ENCODE measurements at places on chromosomes 5 and 9. TPM values are rescaled to one million over a fixed set of nuclear protein-coding genes. Genes with fewer than 3 reads are reported as not detected.

DNA sequence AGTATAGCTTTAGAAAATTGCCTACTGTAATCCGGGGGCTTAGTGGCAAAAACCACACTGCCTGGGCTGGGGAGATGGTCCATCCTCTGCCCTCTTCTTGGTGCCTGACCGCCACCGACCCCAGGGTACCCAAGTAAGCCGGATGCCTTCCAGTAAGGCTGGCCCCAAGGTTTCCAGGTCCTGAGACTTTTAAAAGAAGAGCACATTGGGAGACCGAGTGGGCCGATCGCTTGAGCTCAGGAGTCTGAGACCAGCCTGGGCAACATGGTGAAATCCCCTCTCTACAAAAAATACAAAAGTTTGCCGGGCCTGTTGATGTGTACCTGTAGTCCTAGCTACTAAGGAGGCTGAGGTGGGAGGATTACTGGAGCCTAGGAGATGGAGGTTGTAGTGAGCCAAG is 406.7 kb upstream of the IRX4 start:
- DNase-seq: no peak

GRCh38 chr5:80308526-80308925 is 11.3 kb upstream of the SPZ1 start:
- no peak for DNase-seq

DNA sequence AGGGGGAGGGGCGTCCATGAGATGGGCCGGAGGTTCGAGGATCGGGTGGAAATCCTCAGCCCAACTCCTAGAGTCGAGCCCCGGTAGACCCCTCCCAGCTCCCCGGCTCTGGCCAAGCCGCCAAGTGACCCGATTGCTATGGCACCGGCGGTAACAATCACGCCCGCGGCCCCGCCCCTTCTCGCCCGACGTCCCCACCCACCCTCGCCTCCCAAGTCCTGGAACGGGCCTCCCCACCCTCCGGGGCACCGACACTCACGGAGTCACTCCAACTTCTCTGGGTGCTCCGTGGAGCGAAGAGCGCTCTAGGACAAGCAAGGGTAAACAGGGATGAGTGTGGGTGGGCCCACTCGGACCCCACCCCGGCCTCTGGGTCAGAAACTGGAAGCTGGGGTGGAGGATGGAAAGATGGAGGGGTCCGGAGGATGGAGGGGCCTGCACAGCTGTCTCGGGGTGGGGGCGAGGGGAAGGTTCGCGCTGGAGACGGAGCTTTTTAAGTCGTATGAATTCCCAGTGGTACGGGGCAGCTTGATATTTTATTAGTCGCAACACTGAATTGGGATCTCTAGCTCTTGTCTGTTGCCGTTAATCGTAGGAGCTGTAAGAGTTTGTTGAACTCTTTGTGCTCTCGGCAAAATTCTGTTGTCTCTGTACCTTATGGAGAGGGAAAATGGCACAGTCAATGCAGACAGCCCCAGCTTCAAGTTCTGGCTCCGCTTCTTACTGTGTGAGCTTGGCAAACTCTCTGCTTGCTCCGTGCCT is at the start of gene SPACA9:
SPACA9 (plus strand) TSS at position 204 of the 762 bp plus-strand sequence. CDS start 5,050 bp downstream, outside the sequence.
- DNase-seq: peak; percentile 82

DNA sequence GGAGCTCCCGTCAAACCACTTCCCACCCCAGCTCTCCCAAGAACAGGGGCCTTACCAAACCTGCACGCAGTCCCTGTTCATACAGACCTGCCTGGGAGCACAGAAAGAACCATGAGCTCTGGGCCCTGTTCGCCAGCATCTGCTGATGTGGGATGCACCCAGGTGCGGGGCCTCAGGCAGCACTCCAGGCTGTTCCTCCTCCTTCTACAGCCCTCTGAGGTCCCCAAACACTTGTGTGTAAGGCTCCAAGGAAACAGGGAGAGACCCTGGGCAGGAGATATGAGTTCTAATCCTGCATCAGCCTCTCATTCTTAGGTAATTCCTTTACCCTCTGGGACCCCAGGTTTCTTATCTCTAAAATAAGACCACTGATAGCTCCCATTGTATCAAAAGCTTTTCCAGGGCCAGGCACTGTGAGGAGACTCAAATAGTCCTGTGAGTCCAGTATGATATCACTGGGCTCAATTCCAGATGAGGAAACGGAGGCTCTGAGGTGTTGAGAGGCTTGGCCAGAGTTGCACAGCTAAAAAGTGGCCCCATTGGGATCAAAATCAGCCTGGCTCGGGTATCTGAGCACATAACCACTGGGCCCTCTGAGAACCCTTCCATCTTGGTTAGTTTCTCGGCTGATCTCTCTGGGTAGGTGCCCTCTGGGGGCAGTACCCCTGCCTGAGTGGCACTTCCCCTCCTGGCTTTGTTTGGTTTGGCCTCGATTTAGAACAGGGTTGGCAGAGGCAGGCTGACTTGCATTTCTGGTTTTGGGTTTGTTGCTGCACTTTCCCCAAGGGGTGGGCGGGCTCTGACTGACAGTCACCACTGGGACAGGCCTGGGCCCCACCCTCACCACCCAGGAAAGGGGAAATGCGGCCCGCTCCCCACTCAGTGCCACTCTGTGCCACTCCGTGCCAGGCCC is 116.8 kb downstream of the RGS3 start:
- DNase-seq: peak; percentile 82

DNA sequence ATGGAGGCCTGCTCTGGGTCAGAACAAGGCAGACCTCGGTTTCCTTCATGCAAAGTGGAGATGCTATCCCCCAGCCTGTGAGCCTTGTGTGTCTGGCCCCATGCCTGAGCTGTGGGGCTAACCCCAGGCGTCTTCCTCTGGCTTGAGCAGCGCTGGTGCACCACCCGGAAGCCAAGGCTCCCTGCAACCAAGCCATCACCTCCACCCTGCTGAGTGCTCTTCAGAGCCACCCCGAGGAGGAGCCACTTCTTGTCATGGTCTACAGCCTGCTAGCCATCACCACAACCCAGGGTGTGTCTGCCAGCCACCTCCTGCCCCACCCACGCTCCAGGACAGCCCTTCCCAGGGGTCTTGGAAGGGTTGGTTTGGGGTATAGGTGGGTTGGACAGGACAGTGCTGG is 16.2 kb downstream of the REXO4 start:
- no peak for DNase-seq

The SCGB3A2 gene
- not detected for total RNA-seq

DNA sequence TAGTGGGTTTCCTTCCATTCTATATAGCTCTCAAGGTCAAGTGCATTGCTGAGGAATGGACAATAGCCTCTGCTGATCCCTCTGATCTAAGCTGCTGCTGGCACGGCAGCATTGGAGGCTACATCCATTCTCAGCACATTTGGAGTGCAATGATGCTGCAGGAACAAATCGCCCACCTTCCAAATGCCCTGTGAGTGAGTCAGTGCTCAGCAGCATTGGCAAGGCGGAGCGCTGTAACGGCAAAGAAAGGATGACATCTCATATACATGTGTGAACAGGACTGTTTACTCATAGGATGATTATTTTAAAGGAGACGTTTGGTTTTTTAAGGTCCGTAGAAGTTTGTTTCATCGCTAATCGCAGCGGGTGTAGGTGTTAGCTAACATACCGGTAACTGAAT is 408.7 kb downstream of the ARHGEF28 start:
- no peak for DNase-seq

The CCDC152 gene
- total RNA-seq: 0.77 TPM

The PIK3R1 gene
- total RNA-seq: 119 TPM

The DMRT3 gene
- total RNA-seq: not detected

DNA sequence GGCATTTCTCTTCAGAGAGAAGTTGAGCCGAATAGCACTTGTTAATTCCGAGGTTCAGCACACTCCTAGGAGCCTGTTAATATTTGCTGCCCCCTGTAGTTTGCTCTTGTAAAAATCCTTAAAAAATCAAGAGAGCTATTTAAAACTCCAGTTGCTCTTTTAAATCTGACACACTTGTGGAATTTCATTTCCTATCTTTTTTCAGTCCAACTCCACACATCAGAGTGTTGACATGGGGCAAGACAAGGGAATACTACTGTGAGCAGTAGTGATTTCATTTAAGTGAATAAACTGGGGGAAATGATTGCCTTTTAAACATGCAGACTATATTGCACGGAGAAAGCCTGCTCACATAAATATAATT is 1096.3 kb upstream of the DMAC1 start:
- no peak for DNase-seq

The FCN2 gene
- not detected for total RNA-seq

The PCDHGA2 gene
- 6.0 TPM for total RNA-seq

The HAPLN1 gene
- 0.05 TPM for total RNA-seq

- no peak for DNase-seq
Measured at GRCh38 chr5:174655351-174655750, 69.0 kb upstream of the MSX2 start.
